LNCaP clone FGC (cell line): ENCODE measurements at places on chromosomes 2 and 18.

DNA sequence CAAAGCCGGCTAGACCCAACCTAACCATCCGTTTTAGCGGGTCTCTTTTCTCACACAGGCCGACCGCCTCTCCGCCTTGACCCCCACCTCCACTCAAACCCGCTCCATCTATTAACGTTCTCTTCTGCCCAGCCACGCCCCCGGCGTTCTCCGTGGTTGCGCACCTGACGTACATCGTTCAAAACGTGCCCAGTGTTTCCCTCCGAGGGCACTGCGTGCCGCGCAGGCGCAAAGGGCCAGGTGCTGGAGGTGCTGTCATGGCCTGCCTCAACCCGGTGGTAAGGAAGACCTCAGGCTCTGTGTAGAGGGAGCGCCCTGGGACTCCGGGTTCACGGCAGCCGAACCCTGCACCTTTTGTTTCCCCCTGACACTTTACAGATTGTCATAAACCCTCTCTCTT is at the start of gene GTF2A1L:
TSS of gene GTF2A1L (plus strand) at position 239 of the 400 bp plus-strand sequence. CDS start at position 258, 19 bp downstream.
- no peak for DNase-seq

- no peak for DNase-seq
These were observed 140.8 kb downstream of the TTN start for GRCh38 chr2:178666458-178666857.

- no peak for DNase-seq
These were observed 928.5 kb upstream of the CELF4 start for GRCh38 chr18:38494065-38494464.

GRCh38 chr2:101040761-101041160 is 38.7 kb downstream of the RPL31 start:
- DNase-seq = no peak

- DNase-seq = no peak
These were observed 28.8 kb downstream of the STEAP3 start for GRCh38 chr2:119252186-119253113.

DNA sequence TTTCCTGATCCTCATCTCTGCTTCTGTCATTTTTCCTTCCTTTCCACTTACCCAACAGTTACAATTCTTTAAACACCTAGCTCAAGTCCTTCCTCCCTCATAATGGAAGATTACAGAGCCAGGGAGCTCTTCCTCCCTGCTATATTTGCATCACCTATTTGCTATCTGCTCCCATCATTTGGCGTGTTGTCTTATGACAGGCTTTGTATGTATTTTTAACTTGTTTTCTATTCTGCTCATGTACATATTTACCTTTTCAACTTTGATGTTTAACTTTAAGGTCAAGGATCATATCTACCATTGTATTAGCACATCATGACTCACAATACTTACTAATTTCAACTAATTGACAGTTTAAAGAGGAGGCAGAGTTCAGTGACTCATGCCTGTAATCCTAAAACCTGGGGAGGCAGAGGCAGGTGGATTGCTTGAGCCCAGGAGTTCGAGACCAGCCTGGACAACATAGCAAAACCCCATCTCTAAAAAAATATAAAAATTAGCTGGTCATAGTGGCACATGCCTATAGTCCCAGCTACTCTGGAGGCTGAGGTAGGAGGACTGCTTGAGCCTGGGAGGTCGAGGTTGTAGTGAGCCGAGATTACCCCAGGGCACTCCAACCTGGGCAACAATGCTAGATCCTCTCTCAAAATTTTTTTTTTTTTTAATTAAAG is 308.0 kb upstream of the STON1 start:
- peak; percentile 86 for DNase-seq

- DNase-seq = peak; percentile 15
These were observed 60.5 kb upstream of the POMC start for GRCh38 chr2:25228848-25229278.

GRCh38 chr2:111975819-111976218 is 77.4 kb downstream of the MERTK start:
- no peak for DNase-seq

DNA sequence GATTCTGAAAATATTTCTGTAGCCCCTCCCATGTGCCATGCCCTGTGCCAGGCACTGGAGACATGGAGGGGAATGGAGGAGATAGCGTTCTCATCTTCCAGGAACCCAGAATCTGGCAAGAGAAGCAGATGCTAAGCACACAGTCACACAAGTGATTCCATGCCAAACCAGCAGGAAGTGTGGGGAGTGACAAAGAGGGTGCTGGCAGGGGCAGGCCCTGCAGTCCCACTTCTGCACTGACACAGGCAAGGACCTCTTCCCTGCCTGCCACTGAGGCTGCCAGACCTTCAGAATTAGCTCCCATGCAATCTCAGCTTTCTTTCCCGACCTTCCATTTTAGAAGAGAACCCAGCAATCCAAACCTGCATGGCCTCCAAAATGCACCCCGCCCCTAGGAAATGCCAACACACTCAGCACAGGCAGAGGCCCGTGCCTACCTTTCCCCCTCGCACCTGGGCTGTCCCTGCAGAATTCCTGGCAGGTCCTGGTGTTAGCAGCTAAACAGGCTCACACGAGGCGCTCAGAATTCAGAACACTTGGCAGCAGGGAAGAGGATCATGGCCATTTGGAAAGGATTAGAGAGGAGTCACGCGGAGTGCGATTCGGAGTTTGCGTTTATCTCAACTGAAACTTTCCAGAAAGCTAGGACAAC is 155.3 kb downstream of the MSH2 start:
- DNase-seq = no peak

DNA sequence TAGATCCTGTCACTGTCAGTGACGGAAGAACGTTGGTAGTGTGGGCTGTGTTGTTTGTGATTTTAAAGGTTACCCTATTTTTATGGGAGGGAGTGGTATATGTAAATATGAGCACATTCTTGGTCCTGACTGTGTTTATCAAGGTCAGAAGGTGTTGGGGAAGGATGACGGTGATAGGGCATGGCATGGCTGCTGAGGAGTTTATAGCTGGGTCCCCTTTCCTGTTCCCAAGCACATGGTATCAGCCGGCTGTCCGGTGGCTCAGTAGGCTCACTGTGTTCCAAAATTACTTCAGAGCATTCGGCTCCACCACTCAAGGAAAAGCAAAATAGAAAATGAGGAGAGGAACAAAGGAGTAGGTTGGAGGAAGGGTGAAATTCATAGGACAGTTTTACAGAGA is 28.6 kb downstream of the IRS1 start:
- no peak for DNase-seq

DNA sequence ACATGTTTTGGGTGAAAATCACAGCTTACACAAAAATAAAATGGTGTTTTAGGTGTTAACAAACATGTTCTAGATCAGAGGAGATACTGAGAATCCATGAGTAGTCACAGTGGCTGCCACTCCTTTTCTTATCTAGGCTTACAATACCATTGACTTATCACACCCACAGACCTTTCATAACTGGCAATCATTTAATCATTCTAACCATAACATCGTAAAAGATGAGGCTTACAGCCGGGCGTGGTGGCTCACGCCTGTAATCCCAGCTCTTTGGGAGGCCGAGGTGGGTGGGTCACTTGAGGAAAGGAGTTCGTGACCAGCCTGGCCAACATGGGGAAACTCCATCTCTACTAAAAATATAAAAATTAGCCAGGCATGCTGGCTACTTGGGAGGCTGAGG is 18.8 kb upstream of the SERPINB5 start:
- DNase-seq = no peak

- no peak for DNase-seq
These were observed 1.2 kb downstream of the SEMA4C start for GRCh38 chr2:96868555-96869280.

DNA sequence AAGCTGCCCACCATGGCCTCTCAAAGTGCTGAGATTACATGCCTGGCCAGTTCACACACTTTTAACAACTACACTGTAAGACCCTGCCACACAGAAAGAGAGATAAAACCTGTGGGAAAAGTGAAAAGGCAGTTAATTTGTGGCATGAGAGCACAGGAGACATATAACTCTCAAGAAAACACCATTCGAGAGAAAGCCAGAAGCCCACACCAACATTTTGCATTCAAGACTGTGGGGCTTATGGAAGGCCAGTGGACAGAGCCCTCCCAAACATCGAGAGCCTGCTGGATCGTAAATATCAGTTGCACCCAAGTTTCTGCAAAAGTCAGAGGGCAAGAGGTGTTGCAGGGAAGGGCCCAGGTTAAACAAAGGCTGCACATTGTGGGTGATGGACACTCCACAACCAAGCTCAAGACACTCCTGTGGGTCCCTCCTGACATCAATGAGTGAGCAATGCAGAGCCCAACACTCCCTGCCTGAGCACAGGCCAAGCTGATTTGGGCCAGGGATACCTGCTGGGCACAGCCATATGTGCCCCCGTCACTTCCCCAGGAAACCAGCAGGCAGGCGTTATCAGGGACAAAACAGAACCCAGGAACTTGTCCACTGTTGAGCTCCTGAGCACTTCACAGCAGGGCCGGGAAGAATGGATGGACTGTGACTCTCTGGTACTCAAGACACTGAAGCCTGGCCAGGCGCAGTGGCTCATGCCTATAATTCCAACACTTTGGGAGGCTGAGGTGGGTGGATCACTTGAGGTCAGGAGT is 114.4 kb downstream of the ZFP36L2 start:
- no peak for DNase-seq

- no peak for DNase-seq
These were observed 38.0 kb downstream of the EMILIN2 start for GRCh38 chr18:2884706-2885285.
